Large intestine (tissue), 12 donors: ENCODE measurements at places on chromosomes 2 and 18. TPM values are rescaled to one million over a fixed set of nuclear protein-coding genes. Genes with fewer than 3 reads are reported as not detected.

DNA sequence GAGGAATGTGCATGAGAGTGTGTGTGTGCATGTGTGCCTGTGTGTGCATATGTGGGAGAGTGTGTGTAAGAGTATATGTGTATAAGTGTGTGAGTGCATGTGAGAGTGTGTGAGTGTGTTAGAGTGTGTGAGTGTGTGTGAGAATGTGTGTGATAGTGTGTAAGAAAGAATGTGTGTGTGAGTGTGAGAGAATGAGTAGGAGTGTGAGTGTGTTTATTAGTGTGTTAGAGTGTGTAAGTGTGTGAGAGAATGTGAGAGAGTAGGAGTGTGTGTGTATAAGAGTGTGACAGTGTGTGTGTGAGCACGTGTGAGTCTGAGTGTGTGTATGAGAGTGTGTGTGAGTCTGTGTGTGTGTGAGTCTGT, 21.2 kb downstream of the GYPC start:
- no peak for DNase-seq
- no peaks in the 10 kb centered on the region for H3K27me3 ChIP-seq
- H3K27ac ChIP-seq = no peak overlapping the region

Gene LAMA3
- 48.8 TPM for polyA plus RNA-seq

DNA sequence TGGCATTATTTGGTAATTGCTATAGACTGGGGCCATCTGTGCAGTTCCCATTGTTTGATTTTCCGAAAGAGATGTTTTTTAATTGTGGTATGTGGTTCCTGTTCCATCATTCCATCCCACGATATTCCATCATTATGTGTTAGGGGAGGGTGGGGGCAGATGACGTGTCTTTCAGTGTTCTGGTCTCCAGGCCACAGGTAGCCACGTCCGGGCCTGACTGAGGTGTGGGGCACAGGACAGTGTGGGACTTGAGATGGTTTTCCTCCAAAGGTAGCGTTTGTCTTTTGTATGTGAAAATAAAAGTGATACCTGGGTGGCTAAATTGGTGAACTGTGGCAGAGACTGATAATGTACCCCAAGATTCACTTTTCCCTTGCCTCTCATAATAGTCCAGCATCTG, 192.2 kb upstream of the HAAO start:
- H3K36me3 ChIP-seq = no peaks in the 10 kb centered on the region
- H3K27ac ChIP-seq = no peak overlapping the region
- DNase-seq = no peak
- no peaks in the 10 kb centered on the region for H3K27me3 ChIP-seq
- H3K4me1 ChIP-seq = peaks cover 47% of the 10 kb centered on the region

- no peak overlapping the region for H3K4me3 ChIP-seq
- no peak for DNase-seq
- no peaks in the 10 kb centered on the region for H3K36me3 ChIP-seq
- H3K4me1 ChIP-seq = peaks cover 10% of the 10 kb centered on the region
Measured at GRCh38 chr2:1606421-1607235, 137.7 kb downstream of the PXDN start.

GRCh38 chr2:23292024-23292423, 93.0 kb upstream of the KLHL29 start:
- H3K4me1 ChIP-seq = no peaks in the 10 kb centered on the region
- DNase-seq = no peak
- H3K27me3 ChIP-seq = peaks cover 4% of the 10 kb centered on the region
- no peaks in the 10 kb centered on the region for H3K36me3 ChIP-seq
- H3K27ac ChIP-seq = no peak overlapping the region
